NCI-H446 treated with DMSO at 0.1 percent for 48 hours (cell line): ENCODE measurements at places on chromosomes 16 and 17.

DNA sequence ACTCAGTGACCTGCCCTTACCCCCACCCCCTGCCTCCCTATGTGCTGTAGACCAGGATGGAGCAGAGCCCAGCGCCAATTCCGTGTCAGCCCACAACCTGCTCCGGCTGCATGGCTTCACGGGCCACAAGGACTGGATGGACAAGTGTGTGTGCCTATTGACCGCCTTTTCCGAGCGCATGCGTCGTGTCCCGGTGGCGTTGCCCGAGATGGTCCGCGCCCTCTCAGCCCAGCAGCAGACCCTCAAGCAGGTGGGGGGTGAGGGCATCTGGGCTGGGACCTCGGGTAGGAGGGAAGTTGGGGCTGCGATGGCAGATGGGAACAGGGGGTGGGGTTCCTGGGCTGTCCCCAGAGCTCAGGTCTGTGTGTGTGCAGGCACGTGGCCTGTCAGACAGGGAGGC lies 6.3 kb upstream of the CACNA1G start:
- no peak for DNase-seq

GRCh38 chr16:27202923-27203506 lies 311 bp upstream of the KDM8 start:
- DNase-seq, result no peak

DNA sequence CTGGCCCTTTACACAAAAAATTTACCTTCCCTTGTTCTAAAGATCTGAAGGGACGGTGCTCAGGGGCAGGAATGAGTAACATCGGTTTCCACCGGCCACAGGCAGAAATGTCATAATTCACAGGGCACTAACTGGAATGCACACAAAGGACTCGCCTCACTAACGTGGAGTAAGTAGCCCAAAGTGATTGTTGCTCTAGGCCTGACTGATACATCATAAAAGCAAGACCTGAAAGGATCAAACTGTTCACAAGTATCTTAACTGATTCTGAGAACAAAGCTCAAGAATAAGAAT lies 8.9 kb upstream of the TCF25 start:
- DNase-seq, result no peak

- no peak for DNase-seq
Measured at GRCh38 chr17:30196504-30196903, 39.0 kb downstream of the SLC6A4 start.

GRCh38 chr16:88498576-88499208 lies 45.6 kb downstream of the ZFPM1 start:
- no peak for DNase-seq

DNA sequence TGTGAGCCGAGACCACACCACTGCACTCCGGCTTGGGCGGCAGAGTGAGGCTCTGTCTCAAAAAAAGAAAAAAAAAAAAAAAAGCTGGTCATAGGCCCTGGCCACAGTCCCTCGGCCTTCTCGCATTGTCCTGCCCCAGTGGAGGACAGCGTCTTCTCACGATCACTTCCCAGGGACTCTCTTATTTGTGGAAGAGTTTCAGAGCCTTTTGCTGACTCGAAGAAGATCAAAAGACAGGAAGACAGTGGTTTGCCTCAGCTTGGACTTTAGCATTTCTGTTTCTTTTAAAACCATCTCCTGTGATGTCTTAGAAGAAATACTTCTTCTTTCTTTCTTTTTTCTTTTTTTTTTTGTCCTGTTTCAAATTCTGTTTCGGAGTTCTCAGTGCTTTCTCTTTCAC lies 210.0 kb downstream of the FTO start:
- no peak for DNase-seq

GRCh38 chr16:83351846-83352245 lies 455.9 kb upstream of the HSBP1 start:
- DNase-seq, result no peak

GRCh38 chr16:80231121-80231520 lies 309.7 kb upstream of the DYNLRB2 start:
- DNase-seq, result no peak

- no peak for DNase-seq
Measured at GRCh38 chr16:87621976-87622713, 19.8 kb downstream of the JPH3 start.

DNA sequence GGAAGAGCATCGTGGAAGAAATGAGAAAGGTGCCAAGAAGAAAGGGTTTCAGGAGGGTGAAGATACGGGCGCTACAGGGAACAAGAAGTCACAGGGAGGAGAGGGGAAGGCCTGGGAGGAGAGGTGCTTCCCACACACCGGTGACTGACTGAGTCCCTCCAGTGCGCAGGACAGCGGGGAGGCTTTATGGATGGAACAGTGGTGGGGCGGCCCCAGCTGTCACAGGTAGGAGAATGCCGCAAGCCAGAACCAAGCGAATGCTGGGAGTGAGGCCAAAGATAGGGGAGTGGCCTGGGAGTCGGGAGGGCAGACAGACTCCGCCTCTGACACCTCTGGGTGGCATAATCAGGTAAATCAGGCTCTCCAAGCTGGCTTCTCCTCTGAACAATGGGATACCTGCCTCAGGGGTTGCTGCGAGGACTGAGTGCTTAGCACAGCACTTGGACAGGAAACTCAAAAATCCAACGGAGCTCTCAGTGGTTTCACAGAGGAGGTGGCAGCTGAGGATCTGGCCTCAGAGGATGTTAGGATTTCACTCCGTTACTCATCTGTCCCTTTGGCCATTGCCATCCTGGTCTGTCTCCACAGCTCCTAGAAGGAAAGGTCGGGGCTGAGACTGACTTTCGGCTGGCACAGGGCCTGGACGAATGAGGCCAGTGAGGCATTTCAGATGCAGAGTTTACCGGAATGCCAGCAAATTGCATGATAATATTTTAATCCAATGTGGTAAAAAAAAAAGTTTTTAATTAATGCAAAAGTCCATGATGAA lies 717 bp upstream of the CNP start:
- no peak for DNase-seq

- DNase-seq, result no peak
Measured at GRCh38 chr17:57699751-57700219, 45.3 kb downstream of the CCDC182 start.

DNA sequence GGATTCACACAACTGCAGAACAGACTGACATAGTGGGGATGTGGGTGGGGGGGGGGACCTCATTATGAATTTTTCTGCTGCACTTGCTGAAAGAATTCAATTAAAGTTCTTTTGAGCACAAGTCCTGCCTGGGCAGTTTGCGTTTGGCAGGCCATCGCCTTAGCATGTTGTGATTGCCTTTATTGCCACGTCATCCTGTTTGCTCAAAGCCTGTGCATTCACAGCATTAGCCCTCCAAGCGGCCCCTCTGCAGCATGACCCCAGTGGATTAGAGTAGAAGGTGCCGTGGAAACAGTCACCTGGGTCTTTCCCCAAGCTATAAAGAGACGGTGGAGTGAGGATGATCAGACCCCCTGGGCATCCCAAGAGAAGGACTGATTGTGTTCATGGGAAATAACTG lies 17.2 kb downstream of the MSI2 start:
- DNase-seq, result no peak

GRCh38 chr16:71618429-71618828 lies 7.6 kb upstream of the MARVELD3 start:
- no peak for DNase-seq

DNA sequence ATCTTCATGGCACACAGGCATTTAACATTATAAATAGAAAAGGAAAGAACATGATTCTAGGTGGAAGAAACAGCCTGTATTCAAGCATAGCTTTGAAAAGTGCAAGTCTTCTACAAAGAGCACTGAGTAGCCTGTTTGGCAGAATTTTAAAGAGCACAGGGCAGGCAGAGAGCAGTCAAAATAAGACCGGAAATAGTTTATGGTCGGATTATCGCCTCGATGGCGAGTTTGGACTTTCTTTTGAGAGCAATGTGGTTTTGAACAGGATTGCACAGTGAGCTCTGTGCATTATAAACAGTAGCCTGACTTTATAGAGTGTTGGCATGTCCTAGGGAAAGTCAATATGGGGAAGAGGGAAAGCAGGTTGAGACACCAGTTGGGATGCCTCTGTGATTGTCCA lies 6.2 kb upstream of the TMEM100 start:
- no peak for DNase-seq

DNA sequence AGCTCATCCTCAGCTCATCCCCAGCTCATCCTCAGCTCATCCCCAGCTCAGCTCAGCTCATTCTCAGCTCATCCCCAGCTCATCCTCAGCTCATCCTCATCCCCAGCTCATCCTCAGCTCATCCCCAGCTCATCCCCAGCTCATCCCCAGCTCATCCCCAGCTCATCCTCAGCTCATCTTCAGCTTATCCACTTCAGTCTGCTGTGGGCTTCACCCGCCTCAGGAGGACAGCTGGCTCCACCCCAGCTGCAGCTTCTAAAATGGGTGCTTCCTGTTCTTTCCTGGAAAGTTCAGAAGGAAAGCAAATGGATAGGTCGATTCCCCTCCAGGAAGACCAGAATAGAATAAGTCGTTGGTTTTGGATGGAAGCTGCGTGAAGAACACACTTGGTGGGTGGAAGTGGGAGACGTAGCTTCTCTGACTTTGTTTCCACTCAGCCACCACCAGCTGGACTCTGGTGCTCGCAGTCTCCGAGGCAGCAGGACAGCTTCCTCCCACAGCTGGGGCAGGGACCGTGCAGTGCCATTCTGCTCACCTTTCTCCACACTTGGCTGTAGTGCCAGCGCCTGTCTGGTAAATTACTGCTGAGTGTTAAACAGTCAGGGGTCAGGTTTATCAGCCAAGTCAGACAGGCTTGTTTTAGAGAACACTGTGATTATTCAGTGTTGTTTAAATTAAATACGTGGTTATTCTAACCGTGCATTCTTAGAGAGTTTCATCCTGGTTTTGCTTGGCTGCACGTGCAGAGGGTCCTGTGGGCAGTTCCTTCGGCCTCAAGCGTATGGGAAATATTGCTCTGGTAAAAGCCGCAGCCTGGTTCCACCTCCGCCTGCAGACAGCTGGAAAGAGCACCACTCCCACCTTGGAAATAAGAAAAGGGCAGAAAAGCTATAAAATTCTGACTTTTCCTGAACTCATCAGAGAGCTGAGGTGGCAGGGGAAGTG lies 61.0 kb upstream of the CHMP6 start:
- DNase-seq, result no peak

- no peak for DNase-seq
Measured at GRCh38 chr16:69927056-69927757, 23.9 kb upstream of the CLEC18A start.

DNA sequence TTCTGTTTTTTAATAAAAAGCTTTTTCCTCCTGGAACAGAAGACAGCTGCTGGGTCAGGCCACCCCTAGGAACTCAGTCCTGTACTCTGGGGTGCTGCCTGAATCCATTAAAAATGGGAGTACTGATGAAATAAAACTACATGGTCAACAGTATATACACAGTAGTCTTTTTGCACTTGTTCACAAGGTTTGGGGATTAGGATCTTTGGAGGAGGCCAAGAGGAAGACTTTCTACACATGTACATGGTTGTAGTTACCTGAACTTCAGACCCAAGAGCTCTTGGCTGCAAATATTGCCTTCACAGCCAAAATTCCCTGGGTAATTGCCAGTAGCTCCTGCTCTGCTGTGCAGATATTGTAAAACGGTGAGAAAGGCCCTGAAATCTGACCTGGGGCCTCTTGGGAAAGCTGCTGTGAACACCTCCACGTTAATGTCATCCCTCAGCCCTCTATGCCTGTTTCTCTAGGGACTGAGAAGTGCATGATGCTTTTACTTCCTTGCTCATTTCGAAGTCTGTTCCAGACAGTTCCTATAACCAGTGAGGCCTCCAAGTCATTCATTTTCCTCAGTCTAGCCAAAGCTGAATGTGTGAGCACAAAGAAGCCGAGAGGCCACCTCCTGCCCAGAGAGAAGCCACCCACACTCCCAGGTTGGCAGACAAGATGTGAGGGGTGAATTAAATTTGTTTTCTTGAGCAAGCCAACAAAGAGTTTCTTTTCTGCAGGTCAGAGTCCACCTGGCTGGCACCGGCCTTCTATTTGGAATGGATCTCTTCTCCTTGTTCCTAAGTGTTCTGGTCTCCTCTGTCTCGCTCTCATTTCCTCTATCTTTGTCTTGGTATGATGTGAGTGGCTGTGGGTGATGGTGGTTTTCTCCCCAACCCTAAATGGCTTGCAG lies 15.9 kb downstream of the ANKRD40 start:
- DNase-seq, result no peak

GRCh38 chr17:17748179-17748578 lies 66.9 kb downstream of the RAI1 start:
- DNase-seq, result no peak

GRCh38 chr16:30414159-30414558 lies 6.8 kb downstream of the ZNF771 start:
- DNase-seq, result no peak

DNA sequence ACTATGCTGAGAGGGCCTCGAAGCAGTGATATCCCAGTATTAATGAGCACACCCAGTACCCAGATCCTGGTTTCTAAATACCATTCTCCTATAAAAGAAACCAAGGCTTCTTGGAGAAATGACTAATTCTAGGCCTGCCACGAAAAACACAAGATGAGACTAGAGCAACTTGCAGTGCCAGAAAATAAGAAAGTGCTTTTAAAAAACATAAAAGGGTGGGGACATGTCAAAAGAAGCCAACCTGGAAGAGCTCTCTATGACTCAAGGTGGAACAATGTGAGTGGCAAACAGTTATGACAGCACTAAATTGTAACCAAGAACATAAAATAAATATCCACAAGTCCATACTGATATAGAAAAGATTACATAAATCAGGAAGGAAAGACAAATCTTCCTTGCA lies 153.2 kb upstream of the KCNJ18 start:
- no peak for DNase-seq

GRCh38 chr16:30977502-30977901 lies 7.5 kb upstream of the HSD3B7 start:
- no peak for DNase-seq

- DNase-seq, result no peak
Measured at GRCh38 chr16:1985466-1986150, 1.6 kb downstream of the GFER start.

DNA sequence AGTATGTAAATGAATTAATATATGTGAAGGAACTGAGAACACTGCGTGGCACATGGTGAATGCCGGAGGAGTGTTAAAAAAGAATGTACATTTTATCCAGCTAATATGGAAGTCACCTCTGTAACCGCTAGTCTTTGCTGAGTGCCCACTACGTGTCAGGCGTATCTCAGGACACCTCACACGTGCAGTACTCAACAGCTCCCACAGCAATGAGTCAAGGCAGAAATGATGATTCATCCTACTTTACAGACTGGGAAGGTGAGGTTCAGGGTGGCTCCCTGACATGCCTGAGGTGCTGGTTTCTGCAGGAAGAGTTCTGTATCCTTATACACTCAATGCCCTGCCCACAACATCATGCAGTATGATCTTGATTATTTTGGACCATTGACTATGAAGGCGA lies 487.0 kb downstream of the HAPSTR1 start:
- no peak for DNase-seq
